ENCODE measurements at places on chromosomes 4 and X.

DNA sequence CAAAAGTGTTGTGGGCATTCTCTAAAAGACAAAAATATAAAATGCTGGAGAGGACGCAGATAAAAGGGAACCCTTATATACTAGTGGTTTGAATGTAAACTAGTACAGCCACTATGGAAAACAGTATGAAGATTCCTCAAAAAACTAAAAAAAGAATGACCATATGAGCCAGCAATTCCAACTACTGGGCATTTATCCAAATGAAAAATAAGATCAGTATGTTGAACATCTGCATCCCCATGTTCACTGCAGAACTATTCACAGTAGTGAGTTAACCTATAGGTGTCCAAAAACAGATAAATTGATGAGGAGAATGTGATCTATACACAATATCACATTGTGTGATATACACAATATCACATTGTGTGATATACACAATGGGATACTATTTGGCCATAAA lies 1615.3 kb downstream of the PCDH18 start:
- DNase-seq, result no peak

GRCh38 chr4:150768497-150768896 lies 186.5 kb downstream of the MAB21L2 start:
- DNase-seq, result no peak

DNA sequence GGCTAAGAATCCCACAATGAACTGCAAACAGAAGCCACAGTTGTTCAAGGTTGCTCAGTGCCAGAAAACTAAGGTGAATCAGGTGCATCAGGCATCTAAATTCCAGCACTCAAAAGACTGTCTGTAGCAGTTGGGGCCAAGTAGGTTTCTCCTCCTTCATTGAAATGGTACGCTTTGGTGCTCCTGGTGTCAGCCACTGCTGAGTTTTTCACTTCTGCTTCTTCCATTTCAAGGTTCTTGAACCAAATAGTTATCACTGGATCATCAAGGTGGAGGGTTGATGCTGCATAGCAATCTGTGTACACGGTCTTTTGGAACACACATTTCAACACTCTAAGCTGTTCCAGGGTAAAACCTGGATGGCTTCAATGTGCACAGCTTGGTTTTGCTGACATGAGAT lies 74.4 kb downstream of the TMA16 start:
- no peak for DNase-seq

GRCh38 chrX:107537815-107538214 lies 88.4 kb downstream of the FRMPD3 start:
- peak; percentile 47 for DNase-seq

GRCh38 chr4:140315970-140316369 lies 57.5 kb upstream of the SCOC start:
- DNase-seq, result no peak

GRCh38 chr4:181219783-181220416 lies 1023.3 kb upstream of the TENM3 start:
- DNase-seq, result no peak

GRCh38 chrX:40733706-40734105 lies 1.6 kb downstream of the MED14 start:
- no peak for DNase-seq

GRCh38 chr4:173334891-173335752 lies 964 bp upstream of the HMGB2 start:
- DNase-seq, result peak; percentile 45

DNA sequence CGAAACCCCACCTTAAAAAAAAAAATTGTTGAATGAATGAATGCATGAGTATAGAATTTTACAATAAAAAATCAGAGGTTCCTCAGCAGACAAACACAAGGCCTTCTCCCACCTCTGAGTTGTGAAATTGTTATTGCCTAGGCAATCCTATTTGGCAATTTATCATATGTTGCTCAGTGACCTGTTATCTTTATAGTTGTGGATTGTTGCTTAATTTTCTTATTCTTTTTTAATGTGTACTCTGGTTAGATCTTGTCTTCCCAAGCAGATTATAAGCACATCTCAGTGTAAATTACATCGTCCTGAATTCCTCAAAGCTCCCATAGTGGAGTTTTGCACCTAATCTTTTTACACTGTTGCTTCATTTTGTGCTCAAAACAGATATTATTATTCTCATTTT lies 71.9 kb downstream of the RBM47 start:
- no peak for DNase-seq

DNA sequence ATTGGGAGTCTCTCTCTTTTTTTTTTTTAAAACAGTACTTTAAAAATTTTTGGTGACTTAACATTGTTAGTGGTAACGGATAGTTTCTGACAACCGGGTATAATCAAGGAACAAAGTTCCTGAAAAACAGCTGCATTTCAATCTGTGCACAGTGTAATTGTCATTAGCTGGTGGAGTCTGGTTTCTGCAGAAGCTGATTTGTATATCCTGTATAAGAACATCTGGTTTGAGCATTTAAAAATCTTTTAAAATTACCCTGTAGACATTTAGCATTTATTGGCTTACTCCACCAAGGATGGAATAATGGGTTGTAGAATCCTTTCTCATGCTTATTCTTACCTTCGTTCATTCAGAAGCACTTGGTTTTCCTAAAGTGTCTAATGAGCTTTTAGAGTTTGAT lies 11.2 kb downstream of the JADE1 start:
- no peak for DNase-seq

DNA sequence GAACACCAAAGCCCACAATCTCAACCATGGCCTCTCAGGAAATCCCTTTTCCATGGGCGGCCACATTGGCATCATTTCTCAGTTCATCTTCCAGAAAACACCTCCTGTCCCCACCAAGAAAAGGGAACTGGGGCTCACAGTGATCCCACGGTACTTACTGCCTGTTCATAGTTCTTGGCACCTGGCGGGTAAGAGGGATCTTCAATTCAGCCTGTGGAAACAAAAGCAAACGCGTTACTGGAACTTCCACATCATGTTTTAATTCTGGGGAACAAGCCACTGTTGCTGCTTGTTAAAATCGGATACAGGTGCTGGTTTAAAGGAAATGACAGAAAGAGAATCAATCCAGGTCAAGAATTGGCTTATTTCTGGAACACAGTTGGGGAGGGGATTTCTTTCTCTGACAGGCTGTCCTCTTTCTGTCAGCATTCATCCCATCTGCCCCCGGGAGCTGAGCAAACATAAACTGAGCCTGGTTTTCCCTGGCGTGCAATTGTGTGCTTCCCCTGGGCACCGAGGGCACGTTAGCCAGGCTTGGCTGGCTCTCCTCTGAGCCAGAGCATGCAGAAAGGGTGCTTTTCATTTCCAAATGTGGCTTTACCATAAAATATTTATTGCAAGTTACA lies 16.8 kb downstream of the CLNK start:
- no peak for DNase-seq

DNA sequence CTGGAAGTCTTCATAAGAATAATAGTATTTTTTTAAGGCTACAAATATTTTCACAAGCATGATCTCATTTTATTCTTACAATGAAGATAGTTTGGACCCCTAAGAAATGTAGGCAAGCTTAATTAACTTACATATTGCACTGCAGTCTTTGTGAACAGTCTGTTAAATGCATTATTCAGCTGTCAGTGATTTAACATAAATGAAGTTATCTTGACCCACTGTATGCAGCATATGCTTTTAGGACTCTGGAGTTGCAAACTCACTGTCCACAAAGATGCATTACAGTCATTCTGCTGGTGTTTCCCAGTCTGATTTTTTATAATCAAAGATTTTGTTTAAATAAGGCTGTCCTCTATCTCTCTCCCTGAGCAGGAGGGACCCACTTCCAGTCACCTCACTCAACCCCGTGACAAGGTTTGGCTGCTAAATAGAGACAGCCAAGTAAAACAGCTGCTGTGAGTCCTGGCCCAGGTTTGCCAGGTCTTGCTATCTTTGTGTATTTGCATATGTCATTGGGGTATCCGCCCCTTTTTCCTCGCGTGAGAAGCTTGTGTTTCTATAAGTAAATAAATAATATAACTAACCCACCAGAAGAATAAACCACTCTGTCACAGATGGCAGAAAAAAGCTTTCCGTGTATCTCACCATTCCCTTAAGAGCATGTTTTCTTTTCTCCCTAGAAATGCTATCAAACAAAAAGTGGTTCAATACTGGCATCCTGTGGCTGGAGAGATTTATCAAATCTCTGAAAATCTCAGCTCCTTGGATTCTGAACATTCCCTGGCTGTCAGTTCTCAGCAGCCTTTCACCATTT lies 67.0 kb downstream of the SLC7A11 start:
- DNase-seq, result no peak

- DNase-seq, result no peak
Observed at GRCh38 chr4:136121426-136121825, 1410.9 kb downstream of the PCDH18 start.

- DNase-seq, result no peak
Observed at GRCh38 chrX:49695276-49696180, at the start of gene PAGE1. TSS of gene PAGE1 (minus strand) at chrX:49695984. CDS start at chrX:49694770, 1,214 bp downstream.

GRCh38 chr4:6889101-6889735 lies 20.4 kb upstream of the TBC1D14 start:
- no peak for DNase-seq

DNA sequence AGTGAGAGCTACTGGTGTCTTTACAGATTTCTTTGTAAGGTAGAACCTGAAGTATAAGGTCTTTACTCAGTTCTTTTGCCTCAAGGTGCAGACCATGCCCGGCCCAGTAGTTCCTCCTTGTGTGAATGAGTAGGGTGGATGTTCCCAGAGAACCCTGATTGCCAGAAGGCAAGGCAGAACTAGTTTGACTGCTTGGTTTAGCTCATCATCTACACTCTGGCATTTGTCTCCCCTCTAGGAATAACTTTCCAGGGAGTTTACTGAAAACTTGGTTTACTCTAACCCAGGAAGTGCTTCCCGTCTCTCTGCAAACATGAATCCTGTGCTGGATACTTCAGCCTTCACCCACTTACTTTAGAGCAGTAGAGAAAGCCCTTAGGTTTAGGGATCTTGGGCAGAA lies 29.1 kb downstream of the MCUB start:
- DNase-seq, result no peak

DNA sequence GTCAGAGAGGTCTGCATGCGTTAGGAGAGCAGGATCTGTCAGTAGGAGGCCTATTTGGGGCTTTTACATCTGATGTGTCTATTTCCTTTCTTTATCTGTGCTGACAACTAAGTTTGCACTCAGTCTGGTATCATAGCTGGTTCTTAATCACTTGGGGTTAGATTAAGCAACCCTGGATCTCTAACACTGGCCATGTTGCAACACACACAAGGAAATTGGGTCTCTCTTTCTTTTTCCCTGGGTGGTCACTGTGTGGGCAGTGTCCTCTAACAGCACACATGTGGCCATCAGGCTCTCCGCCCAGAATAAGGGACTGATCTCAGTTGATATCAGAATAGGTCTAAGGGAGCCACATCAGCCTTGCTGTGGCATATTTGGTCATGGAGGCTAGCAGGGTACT lies 38.9 kb downstream of the IGFBP7 start:
- DNase-seq, result no peak

DNA sequence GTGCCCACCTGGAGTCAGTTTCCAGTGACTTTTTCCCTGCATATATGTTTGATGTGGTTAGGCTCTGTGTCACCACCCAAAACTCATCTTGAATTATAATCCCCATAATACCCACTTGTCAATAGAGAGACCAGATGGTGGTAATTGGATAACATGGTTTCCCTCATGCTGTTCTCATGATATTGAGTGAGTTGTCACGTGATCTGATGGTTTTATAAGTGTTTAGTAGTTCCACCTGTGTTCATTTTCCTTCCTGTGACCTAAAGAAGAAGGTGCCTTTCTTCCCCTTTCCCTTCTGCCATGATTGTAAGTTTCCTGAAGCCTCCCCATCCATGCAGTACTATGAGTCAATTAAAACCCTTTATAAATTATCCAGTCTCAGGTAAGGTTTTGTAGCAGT lies 740.9 kb downstream of the ARAP2 start:
- DNase-seq, result no peak

DNA sequence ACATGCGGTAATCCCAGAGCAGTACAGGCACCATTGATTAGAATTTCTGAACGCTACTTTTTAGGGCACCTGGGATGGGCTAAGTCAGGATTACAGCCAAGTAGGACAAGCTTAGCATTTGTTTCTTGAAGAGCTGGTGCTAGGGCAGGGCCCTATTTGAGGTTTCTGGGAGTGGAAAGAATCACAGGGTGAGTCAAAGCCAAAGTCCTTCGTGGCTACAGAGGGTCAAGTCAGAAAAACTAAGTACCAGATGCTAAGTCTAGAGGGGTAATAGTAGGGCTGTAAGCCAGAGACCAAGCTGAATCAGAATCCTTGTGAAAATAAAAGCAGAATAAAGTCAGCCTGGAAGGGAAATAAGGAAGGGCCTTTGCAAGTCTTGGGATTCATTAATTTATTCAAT lies 448.6 kb downstream of the ZIC3 start:
- DNase-seq, result no peak

- no peak for DNase-seq
Observed at GRCh38 chr4:185115827-185116232, 27.2 kb upstream of the SLC25A4 start.

- no peak for DNase-seq
Observed at GRCh38 chr4:100372432-100372831, 145.4 kb downstream of the EMCN start.

DNA sequence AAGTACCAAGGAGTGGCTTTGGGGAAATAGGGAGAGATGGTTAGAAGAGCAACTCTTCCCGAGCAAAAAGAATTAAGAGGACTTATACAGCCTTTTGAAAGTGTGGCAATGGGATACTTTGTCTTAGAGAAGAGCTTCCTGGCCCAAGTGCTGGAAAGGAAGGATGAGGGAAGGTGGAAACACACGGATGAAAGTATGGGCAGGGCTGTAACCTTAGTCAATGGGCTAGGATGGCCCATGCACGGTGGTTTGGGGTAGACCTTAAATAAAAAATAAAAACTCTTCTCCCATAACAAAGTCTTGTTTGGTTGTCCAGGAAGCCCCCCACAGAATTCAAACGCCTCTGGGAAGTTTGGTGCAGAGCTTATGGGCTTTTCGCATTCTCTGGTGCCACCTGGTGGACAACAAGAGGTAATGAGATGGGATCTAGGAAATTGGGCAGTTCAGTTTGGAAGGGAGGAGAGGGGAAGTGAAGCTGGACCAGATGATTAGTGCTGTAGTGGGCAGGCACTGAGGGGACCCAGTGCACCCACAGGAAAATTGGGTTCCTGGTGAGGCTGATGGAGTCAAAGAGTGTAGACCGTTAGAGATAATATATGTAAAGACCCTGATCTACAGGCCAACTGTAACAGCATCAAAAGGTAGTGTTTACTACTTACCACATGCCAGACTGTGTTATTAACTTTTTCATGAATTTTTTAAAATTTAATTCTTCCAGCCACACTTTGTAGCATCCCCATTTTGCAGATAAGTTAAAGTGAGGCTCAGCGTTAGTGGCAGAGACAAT lies 13.8 kb upstream of the ENOX2 start:
- DNase-seq, result peak; percentile 48
